ENCODE measurements at places on chromosomes 5 and 9. TPM values are rescaled to one million over a fixed set of nuclear protein-coding genes. Genes with fewer than 3 reads are reported as not detected.

Gene GABBR2
- total RNA-seq: 0.32 TPM

Gene PCDHGA5
- total RNA-seq: 0.32 TPM

Gene ENHO
- total RNA-seq: not detected

Gene PDE8B
- 0.65 TPM for total RNA-seq

Gene TAF11L5
- not detected for total RNA-seq

Gene CARTPT
- not detected for total RNA-seq
